ENCODE measurements at places on chromosomes 11 and 22. TPM values are rescaled to one million over a fixed set of nuclear protein-coding genes. Genes with fewer than 3 reads are reported as not detected.

ART1 gene
- total RNA-seq: not detected

GAL3ST1 gene
- not detected for total RNA-seq

KIF18A gene
- total RNA-seq: 12.9 TPM

CNTN5 gene
- not detected for total RNA-seq

DNA sequence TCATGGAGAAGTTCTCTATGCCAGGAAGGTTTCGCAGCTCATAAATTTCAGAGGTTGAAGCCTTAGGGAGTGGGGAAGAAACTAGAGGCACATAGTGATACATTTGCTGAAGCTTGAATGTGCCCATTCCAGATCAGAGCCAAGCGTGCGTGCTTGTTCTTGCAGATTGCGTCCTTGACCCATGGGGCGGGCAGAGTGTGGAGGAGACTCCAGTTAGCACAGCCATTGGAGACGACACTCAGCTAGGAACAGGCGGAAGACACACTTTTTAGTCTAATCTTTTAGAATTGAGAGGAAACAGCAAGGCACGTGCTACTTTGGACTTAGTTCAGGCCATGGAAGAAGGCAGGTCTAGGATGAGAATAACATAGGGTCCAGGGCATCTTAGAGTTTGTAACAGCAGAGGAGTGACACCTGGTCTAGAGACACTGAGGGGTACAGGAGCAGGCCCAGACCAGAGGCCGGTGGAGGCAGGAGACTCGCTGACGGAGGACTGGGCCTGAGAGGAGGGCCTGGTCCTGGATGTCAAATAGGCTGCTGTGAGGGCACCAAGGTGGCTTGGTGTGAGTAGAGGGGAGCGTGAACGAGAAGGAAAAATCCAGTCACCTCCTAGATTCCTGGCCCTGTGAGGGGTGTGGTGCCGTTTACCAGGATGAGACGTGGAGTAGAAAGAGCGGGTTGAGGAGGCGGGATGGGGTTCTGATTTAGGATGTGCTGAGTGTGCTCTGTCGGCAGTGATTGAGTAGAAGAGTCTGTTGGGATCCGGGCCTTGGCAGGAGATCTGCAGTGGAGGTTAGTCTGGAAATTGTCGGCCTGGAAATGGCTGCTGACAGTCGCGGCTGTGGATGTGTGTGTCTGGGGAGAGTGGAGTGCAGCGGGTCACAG is 154.7 kb downstream of the TBC1D22A start:
- DNase-seq: no peak

GRCh38 chr11:75029836-75030631 is 41.3 kb downstream of the NEU3 start:
- no peak for DNase-seq

- DNase-seq: peak; percentile 95
Observed at GRCh38 chr22:37742376-37743171, 45.7 kb downstream of the TRIOBP start.

- no peak for DNase-seq
Observed at GRCh38 chr11:85665733-85666132, 804 bp upstream of the CREBZF start.

- no peak for DNase-seq
Observed at GRCh38 chr11:44408711-44409470, 99.0 kb upstream of the ALX4 start.

DNA sequence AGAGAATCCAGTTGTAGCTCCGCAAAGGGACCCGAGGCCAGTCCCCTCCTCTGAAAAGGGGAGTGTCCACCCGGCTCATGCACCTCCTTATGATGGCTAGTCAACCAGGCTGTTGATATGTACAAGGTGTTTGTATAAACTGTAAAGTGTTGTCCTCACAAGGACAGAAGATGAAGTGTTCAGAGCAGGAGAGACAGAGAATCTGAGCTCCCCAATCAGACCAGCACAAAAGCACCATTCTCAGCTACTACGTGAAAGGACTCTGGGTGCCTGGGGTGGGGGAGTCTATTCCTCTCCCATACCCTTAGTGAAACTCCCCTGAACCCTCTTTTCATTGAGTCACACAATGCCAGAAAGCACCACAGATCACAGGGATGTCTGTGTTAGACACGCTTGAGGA is 49.4 kb downstream of the MN1 start:
- DNase-seq: no peak

DNA sequence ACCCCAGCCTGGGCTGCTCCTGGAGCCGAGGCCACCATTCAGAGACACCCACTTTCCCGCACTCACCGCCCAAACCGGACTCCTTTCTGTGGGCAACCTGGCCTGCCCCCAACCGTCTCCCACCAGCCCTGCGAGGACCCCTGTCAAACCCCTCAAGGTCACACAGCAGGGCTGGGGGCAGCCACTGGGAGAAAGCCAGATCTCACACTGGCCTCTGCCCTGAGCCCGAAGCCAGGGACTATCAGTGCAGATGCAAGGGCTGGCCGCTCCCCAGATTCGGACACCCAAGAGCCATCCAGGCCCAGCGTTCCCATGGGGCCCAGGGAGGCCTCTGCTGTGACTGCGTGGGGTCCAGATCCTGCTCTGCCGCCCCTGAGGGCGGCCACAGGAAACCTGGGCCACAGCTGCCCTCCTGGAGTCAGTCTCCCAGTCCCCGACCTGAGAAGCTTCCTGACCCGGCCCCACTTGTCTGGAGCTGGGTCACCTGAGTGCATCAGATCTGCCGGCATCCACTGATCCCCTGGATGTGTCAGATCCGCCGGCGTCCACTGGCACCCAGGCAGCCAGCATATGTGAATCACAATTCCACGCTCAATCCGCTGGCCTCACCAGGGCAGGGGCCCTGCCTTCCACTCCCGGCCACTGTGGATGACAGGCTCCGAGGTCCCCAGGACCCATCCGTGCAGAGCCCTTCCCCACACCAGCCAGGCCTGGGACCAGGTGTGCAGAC is 139.7 kb downstream of the BRD1 start:
- no peak for DNase-seq

- DNase-seq: no peak
Observed at GRCh38 chr11:100673063-100673462, 14.0 kb upstream of the ARHGAP42 start.

DNA sequence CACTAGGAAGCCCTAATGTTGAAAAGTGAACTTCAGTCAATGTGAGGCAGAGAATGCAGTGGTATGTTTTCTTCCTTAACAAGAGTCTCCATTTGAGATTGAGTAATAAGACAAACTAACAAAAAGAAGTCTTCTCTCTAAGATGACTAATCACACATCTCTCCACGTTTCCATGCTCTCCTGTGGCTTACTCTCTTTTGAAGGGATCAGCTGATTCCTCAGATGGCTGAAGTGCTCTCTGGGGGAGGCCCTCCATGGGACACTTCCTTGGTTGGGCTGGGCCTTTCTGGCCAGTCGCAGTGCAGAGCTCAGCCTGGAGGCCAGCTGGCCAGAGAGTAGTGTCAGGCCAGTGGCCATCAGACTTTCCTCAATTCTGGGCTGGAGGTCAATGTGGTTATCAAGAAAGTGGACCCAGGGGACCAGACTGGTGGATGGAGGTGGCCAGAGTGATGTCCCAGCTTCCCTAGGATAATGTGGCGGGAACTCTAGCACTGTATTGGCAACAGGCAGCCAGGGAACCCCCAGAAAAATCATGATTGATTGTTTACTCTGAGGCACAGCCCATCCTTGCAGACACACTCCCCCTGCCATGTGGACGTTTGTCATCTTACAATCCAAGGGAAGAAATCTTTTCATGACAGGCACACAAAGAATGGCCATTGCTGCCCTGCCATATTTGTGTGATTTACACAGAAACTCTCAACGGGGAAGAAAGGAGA is 14.5 kb downstream of the CSRP3 start:
- DNase-seq: peak; percentile 10

Measured in MCF 10A (cell line).